ENCODE measurements at places on chromosomes 16 and 17.

GRCh38 chr16:55255733-55256282 lies 68.2 kb upstream of the IRX6 start:
- no peak for DNase-seq

DNA sequence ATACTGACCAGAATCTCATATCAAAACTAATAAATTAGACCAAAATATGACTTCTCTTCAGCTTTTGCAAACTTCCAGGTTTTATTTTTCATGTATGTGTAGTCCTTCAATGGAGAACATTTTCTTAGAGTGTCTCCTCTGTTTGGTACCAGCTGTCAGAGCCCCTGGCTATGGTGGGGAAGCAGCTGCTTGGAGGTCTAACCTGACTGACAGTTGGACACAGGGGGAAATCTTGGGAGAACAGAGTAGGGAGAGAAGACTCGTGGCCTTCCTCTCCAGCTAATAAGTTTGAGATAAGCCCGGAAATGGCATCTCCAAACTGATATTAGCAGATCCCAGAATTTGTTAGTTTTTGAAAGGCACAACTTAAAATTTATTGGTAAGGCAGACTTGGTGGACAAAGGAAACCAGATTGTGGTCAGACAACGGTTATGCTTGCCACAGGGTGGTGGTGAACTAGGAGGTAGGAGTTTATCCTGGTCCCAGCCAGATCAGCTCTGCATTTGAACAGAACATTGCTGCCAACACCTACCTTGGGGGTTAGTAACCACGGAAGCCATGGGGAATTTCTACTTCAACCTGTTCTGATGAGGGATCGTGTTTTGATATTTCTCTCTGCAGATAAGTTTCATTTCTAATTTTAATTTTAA lies 39.2 kb upstream of the IRX3 start:
- no peak for DNase-seq

DNA sequence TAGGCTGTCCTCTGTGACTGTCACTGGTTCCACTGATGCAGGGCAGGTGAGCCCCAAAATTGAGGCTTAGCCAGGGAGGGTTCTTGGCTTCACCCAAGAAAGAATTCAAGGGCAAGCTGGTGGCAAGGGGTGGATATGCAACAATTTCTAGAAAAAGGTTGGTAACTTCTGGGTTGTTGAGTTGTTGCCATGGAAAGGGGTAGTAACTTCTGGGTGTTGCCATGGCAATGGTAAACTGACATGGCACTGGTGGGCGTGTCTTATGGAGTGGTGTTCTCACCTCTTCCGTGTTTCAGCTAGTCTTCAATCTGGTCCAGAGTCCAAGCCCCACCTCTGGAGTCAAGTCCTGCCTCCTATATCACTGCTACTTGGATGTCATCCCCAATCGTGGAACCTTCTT lies 9.5 kb upstream of the GUCY2D start:
- DNase-seq = no peak

- DNase-seq = no peak
Measured at GRCh38 chr17:45131616-45132319, 547 bp downstream of the PLCD3 start.

GRCh38 chr17:63911041-63911635 lies at the start of gene CSHL1:
CSHL1 (minus strand) TSS chr17:63911258; CDS start chr17:63911196, 62 bp downstream.
- no peak for DNase-seq

GRCh38 chr17:46818929-46819859 lies 702 bp upstream of the WNT3 start:
- no peak for DNase-seq

DNA sequence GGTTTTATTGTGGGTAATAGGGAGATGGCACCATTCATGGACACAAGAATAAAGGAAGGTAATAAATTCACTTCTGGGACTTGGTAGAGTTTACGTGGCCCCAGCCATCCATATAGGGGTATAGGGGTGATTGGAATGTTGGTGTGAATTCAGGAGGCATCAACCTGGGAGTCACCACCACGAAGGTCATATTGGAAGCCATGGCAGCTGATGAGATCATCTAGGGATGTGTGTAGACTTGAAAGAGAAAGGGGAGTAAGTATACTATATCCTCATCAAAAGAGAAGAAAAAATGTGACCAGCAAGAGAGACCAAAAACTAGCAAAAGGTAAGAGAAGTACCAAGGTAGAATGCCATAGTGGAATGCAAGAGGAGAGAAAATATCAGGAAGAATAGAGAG lies 26.6 kb upstream of the GINS3 start:
- no peak for DNase-seq

- no peak for DNase-seq
Measured at GRCh38 chr16:57601801-57602478, 26.5 kb upstream of the ADGRG1 start.

GRCh38 chr16:74568961-74569631 lies 37.8 kb downstream of the GLG1 start:
- DNase-seq = no peak

- DNase-seq = no peak
Measured at GRCh38 chr16:1681032-1681431, 3.0 kb downstream of the JPT2 start.

DNA sequence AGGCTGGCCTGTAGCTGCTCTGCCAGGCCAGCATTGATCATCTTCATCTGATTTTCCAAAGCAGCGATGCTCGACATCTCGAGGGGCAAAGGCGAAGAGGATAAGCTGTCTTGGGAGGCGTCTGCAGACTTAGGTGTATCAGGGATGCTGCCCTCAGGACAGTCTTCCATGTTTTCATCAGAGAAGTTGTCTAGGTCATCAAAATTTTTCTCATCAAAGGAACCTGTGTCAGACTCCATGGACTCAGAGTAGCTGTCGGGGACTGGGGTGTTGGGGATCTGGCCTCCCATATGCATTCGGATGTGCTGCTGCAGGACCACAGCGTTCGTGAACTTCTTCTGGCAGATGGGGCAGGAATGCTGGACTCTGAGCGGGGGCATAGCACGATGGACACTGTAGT lies 11.5 kb downstream of the SALL1 start:
- no peak for DNase-seq
